ENCODE measurements at places on chromosomes 5 and 9.
A peak's percentile ranks its signal among the peaks of the same experiment; 100 is the strongest.

GRCh38 chr5:117486261-117486660 lies 911.6 kb upstream of the SEMA6A start:
- no peak for DNase-seq

DNA sequence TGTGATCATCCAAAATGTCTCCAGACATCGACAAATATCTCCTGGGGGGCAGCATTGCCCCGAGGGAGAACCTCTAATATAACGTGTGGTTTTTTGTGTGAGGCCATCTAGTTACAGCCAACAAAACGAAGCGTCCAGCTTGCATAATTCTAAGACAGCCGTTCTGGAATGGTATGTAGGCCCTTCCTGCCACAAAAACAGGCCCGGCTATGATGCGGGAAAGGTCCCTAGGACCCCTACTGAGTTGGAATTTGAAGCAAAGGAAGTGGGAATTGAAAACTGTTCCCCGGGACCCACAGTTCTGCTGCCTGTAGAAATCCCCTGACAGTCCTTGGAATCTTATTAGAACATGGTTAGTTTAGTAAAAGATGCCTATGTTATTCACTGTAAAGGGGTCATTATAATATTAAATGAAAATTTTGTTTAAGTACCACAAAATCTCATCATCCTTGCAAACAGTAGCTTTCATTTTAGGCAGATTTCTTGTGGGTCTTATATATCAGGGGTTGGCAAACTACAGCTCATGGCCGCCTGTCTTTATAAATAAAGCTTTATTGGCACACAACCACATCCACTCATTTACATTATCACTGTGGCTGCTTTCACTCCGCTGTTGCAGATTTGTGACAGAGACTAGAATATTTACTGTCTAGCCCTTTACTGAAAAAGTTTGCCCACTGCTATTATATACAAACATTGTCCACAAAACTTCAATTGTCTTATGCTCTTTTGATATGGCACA lies 70.7 kb downstream of the MSX2 start:
- no peak for DNase-seq

DNA sequence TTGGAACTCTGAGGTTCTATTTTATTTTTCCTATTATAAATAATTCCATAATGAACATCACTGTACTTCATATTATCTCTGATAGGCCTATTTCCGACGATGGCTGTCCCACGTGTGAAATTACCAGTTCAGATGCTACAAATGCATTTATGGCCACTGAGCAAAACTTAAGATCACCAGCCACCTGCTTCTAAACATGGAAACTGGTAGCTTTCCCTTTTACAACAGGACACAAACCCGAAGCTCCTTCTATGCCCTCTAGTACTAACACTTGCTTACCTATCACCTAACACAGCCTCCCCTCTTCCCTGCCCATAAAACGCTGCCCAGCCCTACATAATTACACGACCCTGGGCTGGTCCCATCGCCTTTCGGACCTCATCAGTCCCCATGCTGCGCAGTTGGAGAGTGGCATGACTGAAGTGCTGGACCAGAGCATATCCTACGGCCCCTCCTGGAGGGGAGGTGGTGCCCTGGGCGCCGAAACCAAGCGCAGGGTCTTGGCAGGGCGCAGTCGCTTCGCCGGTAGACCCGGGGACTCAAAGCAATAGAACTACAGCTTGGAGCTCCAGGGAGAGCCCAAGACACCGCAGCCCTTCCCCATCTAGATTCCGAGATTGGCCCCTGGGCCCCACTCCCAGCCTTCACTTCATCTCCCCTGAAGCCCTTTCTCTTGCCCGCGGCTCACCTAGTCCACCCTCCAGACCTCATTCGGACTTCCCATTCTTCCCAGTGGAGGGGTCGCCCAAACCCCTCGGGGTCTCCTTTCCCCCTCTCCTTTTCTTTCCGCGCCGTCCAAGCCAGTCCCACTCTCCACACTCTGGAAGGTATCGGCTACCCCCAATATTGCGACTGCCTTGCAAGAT lies 1.0 kb upstream of the SAP30L start:
- DNase-seq = no peak

GRCh38 chr5:134242146-134242545 lies 16.3 kb upstream of the PPP2CA start:
- DNase-seq = no peak

DNA sequence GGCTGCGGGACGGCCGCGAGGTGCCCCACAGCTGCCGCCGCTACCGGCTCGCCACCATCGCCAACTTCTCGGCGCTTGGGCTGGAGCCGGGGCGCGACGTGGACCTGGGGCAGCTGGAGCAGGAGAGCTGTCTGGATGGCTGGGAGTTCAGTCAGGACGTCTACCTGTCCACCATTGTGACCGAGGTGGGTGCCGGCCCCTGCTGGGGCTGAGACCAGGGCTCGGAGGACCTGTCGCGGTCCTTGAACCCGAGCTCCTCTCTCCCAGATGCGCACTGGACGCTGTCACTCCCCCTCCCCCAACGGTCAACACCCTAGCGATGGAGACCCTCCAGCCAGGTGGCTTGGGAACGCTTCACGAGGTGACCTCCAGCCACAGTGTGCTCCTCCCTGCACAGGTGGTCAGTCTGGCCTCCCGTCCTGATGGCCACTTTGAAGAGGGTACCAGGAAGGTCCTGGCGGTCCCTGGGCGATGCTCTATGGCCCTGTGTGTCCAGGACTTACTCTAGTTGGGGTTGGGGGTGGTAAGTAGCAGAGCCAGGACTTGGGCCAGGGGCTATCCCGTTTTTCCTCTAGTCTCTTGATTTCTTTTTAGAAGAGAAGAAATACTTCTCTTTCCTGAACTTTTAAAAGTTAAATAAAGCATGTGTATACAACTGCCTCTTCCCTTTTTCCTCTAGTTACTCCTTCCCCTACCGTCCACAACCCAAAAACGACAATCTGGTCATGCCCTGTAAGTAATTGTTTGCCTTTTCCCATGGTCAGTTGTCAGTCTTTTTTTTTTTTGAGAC lies 866 bp downstream of the SLC22A5 start:
- DNase-seq = no peak

DNA sequence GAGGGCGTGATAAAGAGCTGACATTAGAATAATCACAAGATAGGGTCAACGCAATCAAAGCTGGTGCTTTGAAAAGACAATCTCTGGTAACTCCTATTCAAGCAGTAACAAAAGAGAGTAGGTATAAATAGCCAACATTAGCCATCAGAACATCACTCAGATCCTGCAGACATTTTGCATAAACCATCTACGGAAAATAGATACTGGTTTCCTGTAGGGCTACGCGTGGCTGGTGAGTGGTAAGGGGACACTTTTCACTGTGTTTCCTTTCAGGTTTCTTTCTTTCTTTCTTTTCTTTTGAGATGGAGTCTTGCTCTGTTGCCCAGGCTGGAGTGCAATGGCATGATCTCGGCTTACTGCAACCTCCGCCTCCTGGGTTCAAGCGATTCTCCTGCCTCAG lies 22.3 kb downstream of the TTF1 start:
- DNase-seq = no peak

DNA sequence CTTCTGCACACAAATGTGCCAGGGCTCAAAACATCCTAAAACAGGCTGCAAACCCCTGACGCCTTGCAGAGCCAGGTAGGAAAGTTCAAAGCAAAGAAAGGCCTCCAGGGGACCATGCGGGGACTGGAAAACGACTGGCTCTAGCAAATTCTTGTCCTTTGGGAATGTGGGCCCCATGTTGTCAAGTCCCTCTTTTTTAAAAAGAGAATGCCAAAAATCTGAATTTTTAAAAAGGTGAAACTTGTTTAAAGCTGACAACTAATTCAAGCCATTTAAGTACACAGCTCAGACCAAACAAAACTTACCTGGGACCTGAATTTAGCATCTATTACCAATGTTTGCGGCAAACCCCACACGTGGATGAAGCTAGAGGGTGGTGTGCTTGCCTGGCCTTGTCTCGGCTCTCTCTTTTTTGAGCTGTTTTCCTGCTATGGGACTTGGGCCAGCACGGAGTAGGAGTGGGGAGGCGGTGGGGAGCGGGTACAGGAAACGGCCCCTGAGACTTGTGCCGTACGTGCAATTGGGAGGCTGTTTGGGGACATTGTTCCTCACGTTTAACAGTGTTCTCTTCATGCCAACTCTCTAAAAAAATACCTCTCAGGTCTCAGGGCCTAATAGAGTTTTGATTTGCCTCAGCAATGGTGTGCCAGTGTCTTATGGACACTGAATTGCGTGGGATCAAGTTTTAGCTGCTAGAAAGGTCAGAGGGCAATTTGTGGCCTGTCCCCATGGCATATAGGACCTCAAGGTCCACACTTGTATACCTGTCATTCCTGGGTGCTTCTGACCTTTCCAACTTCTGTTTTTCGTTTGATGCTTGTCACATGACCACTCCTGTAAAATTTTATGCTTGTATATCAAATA lies 15.1 kb upstream of the PHF19 start:
- no peak for DNase-seq

- DNase-seq = no peak
These were observed 8.9 kb downstream of the CERCAM start for GRCh38 chr9:128429513-128430086.

DNA sequence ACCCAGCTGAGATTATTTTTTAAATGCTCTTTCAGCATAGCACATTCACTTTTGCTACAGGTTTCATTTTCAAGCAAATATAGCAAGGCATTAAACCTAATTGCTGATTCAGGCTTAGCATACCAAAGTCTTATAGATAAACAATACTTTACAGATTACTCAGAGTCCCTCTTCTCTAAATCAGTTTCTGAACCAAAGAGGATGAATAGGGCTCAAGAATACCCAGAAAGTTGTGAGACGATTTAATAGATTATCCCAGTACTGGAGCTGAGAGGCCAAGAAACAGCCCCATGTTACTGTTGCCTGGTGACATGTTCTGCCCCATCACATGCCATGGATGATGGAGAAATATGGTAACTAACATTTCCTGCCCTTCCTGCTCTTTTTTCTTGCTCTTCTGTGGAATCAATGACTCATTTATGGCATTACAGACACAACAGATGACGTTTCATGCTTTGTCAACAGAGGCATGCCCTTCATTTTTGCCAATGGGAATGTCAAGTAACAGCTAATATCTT lies 18.1 kb upstream of the SSBP2 start:
- DNase-seq = peak; percentile 54

- no peak for DNase-seq
These were observed 177.9 kb upstream of the PRLR start for GRCh38 chr5:35408146-35408545.

DNA sequence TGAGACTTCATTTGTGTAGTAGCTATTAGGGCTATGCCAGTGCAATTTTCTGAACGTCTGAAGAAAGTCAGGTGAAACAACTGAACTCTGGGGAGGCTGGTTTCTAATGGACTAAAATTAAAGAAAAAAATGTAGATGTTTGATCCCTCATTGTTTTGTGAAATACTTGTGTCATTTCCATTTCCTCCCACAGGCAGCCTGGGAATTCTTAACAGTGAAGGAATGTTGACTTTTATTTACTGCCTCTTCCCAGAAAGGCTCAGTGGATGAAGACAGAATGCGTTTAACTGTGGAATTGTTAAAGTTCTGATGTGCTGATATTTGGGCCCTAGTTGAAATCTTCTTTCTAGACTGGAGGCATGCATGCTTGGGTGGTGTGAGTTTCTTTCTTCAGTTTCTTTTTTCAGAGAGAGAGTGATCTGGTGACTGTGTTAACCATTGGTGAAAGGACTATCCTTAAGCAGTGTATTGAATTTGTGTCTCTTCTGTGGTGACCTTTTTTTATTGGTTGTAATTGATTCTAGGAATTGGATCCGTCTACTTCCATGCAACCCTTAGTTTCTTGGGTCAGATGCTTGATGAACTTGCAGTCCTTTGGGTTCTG lies 15.5 kb downstream of the ACER2 start:
- DNase-seq = no peak

- no peak for DNase-seq
These were observed 13.3 kb upstream of the C5orf15 start for GRCh38 chr5:133981714-133982113.

GRCh38 chr9:122131401-122132001 lies 28.1 kb downstream of the NDUFA8 start:
- no peak for DNase-seq

DNA sequence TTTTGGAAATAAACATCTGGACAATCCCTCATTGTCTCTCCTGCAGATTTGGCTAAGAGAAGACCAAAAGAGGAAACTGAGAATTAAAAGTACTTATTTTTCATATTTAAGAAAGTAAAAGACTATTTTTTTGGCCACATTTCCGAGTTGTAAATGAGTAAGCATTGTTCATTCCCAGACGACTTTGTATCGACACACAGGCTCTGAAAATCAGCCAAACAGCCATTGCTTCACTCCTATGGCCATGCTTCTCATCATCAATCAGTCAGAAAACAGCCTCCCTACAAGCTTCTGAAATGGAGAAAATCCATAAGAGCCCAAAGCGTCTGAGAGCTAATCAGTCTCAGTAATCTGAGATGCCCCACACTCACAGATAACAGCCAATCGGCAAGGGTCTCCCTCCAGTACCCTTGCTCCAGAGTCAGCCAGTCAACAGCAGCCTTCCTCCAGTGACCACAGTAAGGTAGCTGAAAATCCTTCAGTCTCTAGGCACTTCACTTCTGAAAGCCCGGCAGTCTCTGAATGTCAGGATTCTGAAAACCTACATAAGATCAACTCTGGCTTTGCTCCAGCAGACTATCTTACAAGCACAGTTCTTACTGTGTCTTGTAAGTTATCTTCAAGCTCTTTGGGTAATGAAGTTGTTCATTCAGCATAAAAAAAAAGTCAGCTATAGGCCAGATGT lies 30.9 kb downstream of the CDO1 start:
- no peak for DNase-seq

GRCh38 chr5:74892921-74893320 lies 26.7 kb upstream of the FAM169A start:
- no peak for DNase-seq

DNA sequence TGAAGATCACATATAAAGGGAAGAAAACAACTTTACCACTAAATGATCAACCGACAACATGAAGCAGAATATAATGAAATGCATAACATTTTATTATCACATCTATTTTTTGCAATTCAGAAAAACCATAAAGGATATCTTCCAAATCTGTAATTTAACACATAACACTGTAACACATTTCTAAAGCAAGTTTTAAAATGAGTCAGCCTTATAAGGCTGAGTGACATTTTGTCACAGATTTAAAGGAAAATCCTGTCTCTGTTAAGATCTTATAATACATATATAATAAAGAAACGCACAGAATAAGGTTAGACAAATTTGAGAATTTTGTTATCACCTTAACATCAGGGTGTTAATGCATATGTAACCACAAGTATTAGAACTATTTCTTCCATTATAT lies 198.4 kb upstream of the RASA1 start:
- no peak for DNase-seq

DNA sequence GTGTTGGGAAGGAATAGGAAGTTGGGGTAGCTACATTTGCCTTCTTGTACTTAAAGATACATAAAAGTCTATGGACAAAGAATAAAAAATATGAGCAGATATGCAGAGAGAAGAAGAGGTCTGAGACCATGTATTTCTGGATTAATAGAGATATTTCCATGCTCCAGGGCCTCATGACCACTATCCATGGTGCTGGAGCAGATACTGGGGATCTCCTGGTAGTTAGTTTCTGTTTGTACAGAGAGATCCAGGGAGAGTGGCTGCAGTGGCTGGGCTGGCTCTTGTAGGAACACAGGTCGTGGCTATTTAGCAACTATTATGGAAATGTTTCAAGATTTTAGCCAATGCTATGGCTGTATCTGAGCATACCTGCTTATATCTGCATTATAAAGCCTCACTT lies 184.2 kb upstream of the TMEM161B start:
- no peak for DNase-seq

All from RCC 7860 (cell line).